Spinal cord (tissue), 10 donors: ENCODE measurements at places on chromosomes 5 and 9.

GRCh38 chr5:33969572-33970452 lies 14.7 kb downstream of the SLC45A2 start:
- peak; percentile 67 for DNase-seq

DNA sequence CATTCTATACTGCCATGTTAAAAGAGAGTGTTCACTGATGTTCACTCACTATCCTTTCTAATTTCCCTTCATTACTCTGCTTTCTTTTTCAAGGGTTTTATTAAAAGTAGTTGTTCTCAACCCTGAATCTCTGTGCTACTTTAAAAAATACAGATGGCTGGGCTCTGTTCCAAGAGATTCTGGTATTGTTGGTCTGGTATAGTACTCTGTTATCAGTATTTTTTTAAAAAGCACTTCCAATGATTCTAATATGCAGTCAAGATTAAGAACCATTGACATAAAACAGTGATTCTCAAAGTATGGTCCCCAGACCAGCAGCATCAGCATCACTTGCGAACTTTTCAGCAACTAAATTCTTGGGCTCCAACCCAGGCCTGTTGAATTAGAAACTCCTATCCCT lies 77.0 kb upstream of the STARD4 start:
- DNase-seq: no peak

DNA sequence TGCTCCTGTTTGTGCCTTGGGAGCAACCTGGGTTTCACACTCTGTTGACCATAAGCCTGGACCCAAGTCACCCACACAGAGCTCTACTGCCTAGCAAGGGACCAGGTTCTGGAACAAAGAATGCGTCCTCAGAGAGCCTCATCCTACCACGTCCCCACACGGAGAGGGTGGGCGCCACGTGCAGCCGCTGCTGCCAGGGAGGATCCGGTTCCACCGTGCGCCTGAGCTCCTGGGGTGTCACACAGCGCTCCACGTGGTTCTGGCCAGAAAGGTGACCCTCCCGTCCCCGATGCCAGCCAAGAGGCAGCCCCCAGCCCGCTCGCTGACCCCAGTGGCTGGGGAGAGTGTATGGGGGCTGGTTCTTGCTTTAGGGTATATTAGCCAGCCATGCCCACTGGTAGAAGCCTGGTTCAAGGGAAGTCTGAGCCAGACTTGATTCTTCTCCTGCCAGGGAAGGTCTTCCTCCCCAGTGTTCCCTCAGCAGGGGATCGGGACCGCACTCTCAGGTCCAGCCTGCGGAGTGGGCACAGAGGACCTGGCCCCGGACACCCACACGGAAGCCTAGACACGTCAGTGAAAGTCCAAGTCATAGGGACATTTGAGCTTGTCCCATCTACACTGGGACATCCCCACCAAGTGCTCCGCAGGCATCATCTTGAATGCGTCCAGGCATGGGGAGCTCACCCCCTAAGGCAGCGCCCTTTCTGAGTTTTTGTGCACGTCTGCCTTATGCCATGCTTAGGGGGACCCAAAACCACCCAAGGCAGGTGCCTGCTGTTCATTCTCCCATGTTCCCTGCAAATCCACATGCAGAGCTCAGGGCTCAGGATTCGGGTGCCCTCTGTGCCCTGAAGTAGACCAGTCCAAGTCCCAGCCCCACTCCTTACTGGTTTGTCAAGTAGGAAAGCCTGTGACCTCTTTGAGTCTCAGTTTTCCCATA lies 2.4 kb downstream of the FCN1 start:
- DNase-seq: no peak

GRCh38 chr9:92974761-92975755 lies 27.7 kb downstream of the FGD3 start:
- DNase-seq: no peak

DNA sequence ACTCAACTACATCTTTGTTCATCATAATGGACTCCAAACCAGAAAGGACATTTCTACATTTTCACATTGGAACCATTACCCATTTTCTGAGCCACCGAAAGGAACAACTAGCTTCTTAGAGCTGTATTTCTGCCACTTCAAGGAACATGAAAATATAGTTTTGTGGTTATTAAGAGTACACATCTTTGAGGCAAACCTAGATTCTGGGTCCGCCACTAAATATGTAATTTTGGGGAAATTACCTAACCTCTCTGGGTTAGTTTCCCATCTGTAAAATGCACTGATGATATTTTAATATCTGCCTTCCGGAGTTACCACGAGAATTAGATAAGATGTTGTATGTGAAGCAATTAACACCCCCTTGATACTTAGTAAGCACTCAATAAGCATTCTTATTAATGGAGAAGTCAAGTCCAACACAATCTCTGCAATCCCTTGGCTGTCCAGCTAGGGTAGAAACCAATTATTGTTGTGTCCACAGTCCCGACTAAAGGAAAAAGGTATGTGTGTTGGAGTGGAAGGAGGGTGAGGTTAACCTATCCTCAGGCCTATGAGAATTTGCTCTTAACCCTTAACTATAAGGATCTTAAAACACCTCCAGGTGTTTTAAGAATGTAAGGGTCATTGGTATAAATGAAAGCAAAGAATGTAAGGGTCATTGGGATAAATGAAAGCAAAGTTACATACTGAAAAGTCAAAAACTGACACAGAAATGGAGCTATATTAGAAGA lies 94.0 kb upstream of the PTGER4 start:
- DNase-seq: no peak

DNA sequence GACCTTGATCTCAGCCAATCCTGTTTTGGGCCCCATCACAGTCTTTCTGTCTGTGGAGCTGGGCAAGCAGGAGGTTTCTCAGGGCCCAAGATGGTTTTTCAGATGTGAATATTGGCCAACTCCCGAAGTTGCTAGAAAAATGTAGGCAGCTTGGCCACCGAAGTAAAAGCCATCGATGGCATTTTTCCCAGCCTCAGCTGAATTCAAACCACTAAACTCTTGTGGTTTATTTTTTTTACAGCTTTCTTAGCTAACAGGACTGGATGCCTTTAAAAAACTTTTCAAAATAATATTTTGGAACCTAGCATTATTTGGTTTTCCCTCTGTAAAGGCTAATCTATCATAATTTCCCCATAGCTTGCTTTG lies 102.5 kb upstream of the ERCC6L2 start:
- DNase-seq: no peak

- DNase-seq: no peak
These were observed 104.3 kb downstream of the PDE6A start for GRCh38 chr5:149840226-149840825.
